ENCODE measurements at places on chromosomes 5 and 9.

GRCh38 chr5:91122651-91123050, 260.5 kb downstream of the ARRDC3 start:
- no peak for DNase-seq

- DNase-seq: no peak
Observed at GRCh38 chr5:85533341-85534047, 1084.2 kb upstream of the COX7C start.

DNA sequence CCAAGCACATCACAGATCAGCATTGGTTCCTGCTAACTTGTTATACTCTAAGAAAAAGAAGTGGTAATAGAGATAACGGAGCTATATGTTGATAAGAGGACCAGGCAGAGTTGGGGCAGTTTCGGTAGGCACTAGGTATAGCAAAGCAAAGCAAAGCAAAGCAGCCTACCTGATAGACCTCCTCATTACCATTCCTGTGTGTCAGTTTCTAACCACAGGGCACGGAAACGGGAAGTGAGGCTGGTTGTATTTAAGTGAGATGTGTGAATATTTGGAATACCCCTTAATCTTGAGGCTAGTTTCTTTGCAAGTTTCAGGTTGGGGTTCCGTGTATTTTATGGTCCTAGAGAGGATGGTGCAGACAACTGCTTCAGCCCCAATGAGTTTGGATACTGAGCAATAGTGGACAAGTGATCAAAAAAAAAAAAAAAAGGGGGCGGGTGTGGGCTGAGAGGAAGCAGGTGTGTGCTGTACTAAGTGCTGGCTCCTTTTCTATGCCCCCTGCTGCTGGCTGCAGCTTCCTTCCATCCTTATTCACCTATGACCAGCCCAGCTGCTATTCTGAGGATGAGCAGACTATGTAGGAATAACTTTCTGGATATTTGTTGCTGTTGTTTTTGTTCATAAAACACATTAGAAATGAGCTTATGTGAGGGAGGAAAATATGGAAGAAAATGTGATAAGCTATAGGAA, 183.3 kb downstream of the SH3GL2 start:
- DNase-seq: no peak

DNA sequence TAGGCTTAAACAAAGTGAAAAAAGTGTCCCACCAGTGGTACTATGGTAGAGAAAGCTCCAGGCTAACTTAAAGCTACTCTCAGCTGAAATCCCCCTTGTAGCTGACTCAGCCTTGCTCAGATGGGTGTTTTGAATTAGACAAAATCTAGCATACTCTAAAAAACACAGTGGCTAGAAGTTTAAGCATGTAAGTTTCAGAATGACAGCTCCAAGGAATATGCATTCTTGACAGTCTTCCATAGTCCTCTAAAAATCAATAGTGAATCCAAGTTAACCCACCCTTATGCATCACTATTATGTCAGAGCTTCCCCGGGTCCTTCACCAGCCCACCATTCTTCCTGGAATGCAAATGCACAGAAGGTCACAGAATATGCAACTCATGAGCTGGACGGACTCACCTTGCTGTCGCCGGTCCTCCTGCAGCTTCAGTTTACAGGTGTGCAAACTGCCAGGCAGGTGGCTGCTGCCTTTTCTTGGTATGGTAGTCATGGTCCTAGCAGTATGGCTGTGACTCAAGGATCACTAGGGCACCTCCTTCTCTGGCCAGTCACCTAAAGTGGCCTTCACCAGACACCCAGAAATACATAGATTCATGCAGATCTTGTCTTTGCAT, 668 bp downstream of the RANBP3L start:
- DNase-seq: no peak

DNA sequence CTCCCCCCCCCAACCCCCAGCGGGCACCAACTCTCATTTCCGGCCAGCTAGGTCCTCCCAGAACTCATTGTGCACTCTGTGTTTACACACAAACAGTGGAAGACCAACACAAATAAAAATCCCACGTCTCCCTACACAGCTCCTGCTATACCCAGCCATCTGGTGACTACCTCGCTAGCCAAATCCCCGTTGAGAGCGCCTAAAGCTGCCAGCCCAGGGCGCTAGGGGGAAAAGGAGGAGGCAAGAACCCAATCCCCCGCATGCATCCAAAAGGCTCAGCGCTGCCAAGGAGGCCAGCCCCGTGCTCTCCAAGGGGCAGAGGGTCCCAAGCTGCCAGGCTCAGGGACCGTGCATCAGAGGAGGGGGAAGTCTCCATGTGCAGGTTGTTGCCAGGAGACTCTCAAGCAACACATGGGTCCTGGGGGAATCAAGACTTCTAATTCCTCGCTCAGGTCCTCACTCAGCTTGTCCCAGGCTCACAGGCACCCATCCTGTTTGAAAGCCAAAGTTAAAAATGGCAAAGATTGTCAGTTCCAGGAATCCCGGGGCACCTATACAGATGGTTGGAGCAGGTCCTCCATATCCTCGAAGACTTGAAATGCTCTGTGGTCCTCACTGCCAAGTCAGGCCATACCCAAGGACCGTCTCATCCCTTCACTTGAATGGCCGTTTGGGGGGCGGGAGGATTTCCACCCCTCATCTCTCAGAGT, 2.7 kb downstream of the ASTN2 start:
- no peak for DNase-seq

GRCh38 chr5:11047030-11047429, 286.0 kb upstream of the DAP start:
- DNase-seq: no peak

DNA sequence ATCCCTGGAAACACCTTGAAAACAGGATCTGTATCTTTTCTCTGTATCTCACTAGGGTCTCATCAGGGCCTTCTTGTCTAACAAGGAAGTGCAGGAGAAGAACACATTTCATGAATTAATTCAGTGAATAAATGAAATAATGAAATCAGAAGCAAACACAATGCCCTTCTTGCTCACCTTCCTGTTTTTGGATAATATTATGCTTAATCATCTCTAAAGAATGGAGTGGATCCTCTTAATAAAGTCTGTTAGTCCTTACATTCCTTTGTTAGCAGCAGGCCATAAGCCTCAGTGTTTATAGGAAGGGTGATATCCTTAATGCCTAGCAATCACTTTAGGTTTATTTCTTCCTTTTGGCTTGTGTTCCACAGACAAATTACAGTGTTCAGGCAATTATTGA, 837.1 kb upstream of the SEMA6A start:
- DNase-seq: no peak

GRCh38 chr5:172142709-172143215, 45.3 kb downstream of the STK10 start:
- no peak for DNase-seq

DNA sequence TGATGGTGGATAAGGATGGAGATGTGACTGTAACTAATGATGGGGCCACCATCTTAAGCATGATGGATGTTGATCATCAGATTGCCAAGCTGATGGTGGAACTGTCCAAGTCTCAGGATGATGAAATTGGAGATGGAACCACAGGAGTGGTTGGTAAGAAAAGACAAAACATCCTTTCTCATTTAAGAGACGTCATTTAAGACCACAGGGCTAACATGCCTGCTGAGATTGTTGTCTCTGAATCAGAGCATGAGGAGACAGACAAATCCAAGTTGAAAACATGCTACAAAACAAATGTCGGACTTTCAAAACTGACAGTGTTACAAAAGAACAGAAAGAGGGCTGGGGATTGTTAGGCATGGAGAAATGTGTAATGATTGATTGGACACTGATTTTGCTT, 4.6 kb downstream of the CCT5 start:
- no peak for DNase-seq

DNA sequence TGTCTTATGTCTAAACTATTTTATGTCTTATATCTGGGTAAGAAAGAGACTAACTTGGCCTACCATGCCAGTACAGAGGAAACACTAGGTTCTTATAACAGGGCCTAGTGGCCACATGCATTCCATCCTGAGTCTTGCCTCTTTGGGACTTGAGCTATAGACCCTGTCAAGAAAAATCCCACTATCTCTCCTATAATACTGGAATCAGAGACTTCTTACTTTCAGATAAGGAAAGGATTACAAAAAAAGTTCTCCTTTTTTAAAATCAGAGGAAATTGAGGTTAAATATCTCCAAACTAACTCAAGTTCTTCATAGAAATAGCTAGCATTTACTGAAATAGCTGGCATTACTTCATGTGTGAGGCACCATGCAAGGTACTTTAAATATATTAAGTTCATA, 34.3 kb downstream of the PTGER4 start:
- no peak for DNase-seq

GRCh38 chr9:5644501-5644900, 15.6 kb downstream of the RIC1 start:
- no peak for DNase-seq

DNA sequence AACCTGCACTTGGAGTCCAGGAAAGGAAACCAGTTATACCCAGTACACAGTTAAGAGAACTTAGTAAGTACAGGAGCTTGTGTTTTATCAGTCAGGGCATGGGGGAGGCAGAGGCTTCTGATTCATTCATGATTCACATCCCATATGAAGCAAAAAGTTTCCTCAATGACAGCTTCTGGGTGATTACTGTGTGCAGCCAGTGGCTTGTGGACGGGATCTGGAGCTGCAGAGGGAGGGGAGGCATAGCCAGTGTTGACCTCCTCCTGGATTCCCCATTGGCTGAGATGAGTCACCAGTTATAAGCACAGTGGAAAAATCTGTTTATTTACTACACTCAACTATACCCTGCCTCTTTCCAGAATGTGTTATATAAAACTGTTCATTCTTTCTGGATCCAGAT, 17.7 kb downstream of the IL31RA start:
- no peak for DNase-seq

GRCh38 chr9:124480621-124480981, 26.6 kb downstream of the NR5A1 start:
- no peak for DNase-seq

GRCh38 chr9:84076384-84076783, 95.8 kb downstream of the RMI1 start:
- DNase-seq: no peak

DNA sequence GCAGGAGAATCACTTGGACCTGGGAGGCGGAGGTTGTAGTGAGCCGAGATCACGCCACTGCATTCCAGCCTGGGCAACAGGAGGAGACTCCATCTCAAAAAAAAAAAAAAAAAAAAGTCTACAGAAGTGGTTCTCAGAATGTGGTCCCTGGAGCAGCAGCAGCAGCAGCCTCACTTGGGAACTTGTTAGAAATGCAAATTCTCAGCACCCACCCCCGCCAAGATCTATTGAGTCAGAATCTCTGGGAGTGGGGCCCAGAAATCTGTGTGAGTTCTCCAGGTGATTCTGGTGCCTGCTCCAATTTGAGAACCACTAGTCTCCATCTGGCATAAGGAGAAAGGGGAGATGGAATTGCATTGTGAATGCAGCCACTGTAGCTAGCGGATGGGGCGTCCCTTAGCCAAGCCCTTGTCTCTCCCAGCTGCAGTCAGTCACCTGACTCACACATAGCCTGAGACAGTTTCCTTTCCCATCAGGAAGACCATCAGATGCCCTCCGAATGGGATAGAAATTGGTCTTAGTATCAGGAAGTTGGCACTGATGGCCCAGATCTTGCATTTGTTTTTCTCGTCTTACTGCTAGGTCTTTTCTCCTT, 12.2 kb upstream of the PTCH1 start:
- no peak for DNase-seq

DNA sequence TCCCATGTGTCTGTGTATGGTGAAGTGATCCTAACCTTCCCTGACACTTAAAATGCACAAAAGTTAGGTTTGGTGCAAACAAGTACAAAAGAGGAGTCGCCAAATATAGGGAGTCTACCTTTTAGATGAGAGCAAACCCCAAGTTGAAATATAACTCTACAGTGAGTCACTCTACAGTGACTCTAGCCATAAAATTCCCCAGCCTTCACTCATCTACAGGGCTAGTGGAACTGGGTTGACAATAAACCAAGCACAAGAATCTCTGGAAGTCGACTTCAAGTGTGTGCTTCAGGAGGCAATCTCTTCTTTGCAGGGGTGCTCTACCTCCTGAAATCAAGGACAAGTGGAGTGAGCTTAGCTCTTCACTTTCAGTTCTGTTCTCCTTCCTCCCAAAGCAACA, 3.3 kb downstream of the SHISAL2B start:
- no peak for DNase-seq

DNA sequence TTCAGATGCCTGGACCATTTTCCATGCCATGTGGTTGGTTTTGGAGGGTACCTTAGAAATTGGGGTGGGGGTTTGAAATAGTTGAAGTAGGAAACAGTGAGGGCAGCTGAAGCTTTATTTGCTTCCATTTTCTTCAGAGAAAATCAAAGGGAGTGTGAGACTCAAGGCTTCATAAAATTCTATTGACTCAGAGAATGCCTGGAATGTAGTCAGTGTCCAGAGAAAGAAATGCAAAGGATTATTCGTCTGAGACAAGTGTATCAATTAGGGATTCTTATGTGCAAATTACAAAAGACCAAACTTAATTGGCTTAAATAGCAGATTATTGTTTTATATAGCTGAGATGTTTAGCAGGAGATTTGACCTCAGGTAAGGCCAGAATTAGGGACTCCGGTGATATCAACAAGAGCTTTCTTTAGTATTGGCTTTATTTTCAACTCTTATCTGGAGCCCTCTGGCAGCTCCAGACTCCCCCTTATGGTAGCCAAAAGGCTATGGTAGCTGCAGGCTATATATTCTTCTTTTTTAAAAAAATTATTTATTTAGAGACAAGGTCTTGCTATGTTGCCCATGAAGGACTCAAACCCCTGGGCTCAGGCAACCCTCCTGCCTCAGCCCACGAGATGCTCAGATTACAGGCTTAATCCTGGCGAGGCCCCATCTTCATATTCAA, 38.9 kb downstream of the PTTG1 start:
- no peak for DNase-seq

DNA sequence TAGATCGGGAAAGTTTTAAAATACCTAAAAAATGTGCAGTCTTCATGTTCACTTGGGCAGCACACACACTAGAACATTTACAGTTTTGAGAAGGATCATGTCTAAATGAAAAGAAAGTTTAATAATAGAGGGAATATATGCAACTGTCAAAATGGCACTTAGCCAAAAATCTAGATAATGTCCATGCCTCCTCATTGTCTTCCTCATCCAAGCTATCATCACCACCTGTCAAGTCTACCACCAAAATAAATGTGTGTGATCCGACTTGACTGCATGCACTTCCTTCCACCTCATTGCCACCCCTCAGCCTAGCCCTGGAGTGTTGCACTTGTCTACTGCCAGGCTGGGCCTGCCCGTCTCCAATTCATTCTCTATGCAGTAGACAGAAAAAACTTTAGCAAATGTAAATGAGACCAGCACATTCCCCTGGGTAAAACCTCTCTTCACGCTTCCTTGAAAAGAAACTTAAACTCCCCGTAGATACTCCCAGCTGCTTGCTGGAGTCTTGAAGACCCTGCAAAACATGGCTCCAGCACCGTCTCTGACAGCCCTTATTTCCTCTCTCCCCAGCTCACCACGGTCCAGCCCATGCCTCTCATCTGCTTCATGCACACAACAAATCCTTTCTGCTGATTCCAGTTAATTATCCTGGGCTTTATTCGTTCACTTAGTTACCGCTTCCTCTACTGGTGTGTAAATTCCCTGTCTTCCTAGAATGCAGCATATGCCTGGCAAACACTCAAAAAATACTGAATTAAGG, 66.9 kb downstream of the FANCC start:
- no peak for DNase-seq

- no peak for DNase-seq
Observed at GRCh38 chr9:134556531-134557068, 85.0 kb upstream of the COL5A1 start.

- no peak for DNase-seq
Observed at GRCh38 chr5:170441393-170441784, 52.2 kb upstream of the KCNMB1 start.

GRCh38 chr5:27491047-27491446, 452.7 kb upstream of the CDH9 start:
- DNase-seq: no peak

Data from activated CD8-positive, alpha-beta memory T cell treated with anti-CD3 and anti-CD28 coated beads for 1 hour (primary cell).